RCC 7860 (cell line): ENCODE measurements at places on chromosomes 5 and 9.

DNA sequence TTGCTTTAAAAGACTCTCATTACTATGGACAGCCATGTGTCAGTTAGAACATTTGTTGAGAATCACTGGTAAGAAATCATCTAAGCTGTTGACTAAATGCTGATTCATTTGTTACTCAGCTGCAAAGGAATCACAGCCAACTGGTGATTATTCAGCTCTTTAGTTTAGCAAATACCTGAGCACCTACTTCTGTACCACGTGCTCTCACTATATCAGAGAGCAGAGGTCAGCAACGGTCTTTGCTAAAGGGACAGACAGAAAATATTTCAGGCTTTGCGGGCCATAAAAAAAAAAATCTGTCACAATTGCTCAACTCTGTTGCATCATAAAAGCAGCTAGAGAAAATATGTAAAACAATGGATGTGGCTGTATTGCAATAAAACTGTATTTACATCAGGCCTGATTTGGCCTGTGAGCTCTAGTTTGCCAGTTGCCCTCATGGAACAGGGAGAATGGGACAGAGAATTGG lies 377.6 kb downstream of the DNAH5 start:
- DNase-seq, result peak; percentile 100

DNA sequence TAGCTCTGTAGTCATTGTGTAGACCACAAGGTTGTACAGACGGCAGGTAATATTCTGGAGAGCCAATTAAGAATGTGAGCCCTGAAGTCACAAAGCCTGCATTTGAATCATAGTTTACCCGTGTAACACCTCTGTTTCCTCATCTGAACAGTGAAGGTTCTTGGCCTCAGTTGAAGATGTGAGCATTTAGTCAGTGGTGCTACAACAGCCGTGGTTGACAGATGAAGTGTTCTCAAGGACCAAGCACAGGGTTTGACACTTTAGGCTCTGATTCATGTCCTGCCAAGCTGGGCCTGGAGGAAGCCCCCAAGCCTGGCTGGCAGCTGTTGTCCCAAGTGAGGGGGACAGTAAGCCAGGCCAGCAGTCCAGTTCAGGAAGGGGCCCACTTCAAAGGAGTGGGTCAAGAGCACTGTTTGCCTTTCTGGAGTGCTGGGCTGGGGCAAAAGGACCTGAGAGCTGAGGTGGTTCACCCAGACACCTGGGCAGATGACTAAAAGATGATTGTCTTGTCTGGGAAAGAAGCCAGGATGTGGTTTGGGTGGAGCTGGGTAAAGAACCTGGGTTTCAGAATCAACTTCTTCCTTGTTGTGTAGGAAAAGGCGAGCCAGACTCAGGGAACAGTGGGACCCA lies 20.7 kb downstream of the FAXDC2 start:
- DNase-seq, result peak; percentile 26

GRCh38 chr5:122719991-122720746 lies 54.7 kb upstream of the SNX2 start:
- no peak for DNase-seq

DNA sequence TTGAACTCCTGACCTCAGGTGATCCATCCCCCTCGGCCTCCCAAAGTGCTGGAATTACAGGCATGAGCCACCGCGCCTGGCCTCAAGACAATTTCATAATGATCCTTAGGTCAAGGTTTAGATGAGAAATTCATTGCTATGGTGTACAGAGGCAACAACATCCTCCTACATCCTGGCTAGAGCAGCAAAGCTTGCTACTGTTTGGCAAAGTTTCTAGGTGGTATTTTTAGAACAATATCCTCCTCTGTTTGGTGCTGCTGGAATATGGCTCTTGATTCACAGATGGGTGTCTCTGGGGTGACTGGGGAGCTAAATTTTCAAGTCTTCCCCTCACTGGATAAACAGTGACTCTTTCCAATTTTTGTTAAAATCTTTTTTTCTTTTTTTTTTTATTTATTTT lies 30.6 kb downstream of the CRHBP start:
- no peak for DNase-seq

- no peak for DNase-seq
Observed at GRCh38 chr9:74946686-74947085, 6.0 kb downstream of the C9orf40 start.

GRCh38 chr9:120528829-120529228 lies 51.1 kb downstream of the CDK5RAP2 start:
- no peak for DNase-seq

GRCh38 chr9:129549684-129550083 lies 71.2 kb downstream of the C9orf50 start:
- no peak for DNase-seq

DNA sequence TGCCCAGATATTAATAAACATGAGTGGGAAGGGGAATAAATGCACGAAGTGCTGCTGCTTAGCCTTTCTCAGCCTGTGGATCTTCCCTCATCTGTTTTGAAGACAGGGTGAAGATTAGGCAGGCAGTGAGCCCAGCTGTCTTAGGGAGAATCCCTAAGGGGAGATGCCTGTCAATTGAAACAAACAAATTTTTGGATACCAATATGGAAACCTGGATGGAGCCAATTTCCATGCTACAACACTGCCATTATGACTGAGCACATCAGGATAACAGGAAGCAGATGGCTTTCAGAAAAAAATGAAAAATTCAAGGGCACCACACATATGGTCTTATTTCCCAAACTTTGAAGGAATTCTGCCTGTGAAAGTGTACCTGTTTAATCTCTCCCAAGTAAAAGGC lies 80.3 kb downstream of the HMHB1 start:
- DNase-seq, result no peak

- no peak for DNase-seq
Observed at GRCh38 chr5:135174315-135175096, 140.5 kb upstream of the PITX1 start.

DNA sequence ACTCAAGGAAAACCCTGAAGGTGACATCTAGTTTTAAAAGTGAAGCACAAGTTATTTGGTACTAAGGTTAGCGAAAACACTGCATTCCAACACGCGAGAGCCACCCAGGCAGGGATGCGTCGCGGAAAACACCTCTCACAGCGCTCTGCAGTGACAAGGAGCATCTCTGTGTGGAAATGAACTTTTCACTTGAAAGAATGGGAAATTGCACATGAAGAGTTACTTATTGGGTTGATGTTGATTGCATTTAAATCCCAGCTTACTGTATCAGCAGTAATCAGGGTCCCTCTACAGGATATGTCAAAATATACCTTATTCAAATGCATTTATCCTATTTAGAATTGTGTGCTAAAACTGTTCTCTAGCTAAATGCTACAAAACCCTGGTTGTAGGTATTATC lies 144.4 kb downstream of the BNC2 start:
- DNase-seq, result peak; percentile 42

GRCh38 chr5:21159510-21160059 lies 1171.6 kb upstream of the CDH18 start:
- DNase-seq, result no peak

- DNase-seq, result no peak
Observed at GRCh38 chr5:149740866-149741459, 10.9 kb downstream of the PPARGC1B start.

DNA sequence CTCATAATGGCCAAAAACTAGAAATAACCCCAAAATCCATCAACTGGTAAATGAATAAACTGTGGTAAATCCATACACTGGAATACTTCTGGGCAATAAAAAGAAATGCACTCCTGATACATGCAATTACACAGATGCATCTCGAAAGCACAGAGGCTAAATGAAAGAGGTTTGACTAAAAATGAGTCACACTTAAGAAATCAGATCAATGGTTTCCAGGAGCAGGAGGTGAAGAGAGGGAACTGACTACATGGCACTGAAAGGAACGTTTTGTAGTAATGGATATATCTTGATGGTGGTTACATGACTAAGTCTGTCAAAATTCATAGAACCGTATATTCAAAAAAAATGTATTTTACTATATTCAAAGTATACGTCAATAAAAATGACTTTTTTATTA lies 42.4 kb downstream of the STRBP start:
- no peak for DNase-seq

DNA sequence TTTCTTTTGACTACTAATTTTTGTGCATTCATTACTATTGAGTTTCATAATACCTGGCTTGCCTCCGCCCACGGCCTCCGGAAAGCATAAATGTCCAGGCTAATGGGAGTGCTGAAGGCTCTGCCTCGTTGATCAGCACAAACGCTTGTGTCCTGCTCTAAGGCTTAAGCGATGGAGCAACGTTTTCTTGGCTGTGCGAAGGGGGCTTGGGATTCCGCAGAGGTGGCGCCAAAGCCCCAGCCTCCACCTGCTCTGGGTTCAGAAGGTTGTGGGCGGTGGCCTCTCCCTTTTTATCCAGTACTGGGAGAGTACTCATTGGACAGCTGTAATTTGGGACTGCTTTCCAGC lies 19.7 kb downstream of the ANXA2R start:
- peak; percentile 50 for DNase-seq

DNA sequence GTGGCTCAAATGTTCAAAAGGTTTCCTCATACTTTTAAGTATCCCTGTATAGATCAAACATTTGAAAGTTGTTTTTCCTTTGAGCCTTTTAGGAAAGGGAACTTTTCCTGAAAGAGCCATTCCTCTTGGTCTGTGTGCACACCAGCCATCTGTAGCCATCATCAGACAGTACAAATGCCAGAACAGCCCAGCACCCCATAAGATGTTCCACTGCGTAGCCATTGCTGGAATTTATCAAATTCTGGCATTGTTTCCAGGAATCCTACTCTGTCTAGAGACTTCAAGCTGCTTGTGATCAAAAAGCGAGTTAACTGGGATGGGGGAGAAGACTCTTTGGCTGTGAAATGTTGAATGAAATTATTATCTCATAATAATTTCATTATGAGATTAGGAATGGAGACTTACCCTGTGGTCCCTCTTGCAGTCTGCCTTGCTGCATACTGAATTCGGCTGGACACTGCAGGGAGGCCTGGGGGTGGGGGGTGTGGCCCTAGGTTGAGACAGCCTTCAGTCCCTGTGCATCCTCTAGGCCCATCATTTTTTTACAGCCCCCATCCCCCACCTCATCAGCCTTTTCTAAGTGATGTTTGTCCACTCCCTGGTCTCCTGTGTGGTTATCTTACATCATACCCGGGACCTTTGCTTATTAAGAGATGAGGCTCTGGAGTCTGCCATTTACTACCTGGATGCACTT lies 99.8 kb downstream of the RALGPS1 start:
- no peak for DNase-seq

DNA sequence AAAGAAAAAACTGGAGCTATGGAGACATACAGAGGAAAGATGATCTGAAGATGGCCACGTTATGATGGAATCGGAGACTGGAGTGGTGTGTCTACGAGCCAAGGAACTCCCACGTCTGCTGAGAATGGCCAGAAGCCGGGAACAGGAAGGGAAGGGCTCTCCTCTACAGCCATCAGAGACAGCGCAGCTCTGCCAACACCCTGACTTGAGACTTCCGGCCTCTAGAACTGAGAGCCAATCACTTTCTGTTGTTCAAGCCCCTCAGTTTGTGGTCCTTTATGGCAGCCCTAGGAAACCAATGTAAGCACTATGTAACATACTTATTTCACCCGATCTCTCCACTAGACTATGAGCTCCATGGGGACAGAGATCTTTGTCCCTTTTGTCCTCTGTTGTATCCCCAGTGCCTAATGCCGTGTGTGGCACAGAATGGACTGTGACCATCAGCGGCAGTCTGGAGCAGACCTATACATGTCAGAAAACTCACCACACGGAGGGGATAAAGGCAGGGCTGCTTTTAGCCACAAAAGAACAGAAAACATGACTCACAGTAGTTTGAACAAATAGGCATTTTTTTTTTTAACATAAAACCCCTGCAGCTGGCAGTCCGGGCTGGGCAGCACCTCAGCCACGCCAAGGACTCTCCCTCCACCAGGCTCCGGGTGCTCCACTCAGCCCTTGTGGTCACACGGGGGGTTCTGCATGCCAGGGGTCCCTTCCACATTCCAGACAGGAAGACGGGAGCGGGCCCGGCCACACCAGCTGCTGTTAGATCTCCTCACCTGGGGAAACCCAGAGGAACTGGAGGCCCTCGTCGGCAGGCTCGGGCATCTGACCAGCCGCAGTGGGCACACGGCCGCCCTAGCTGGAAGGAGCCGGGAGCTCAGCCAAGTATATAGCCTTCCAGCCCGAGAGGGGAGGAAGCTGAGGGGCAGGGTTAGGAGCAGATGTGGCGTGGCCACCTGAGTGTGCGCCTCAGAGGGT lies 16.1 kb upstream of the MXD3 start:
- DNase-seq, result peak; percentile 74

GRCh38 chr9:136686534-136686793 lies 793 bp downstream of the AGPAT2 start:
- no peak for DNase-seq

GRCh38 chr5:58255970-58256369 lies 203.9 kb downstream of the PLK2 start:
- DNase-seq, result no peak

GRCh38 chr5:168076561-168076991 lies 214.9 kb upstream of the WWC1 start:
- DNase-seq, result no peak

GRCh38 chr9:97905228-97905627 lies 17.1 kb downstream of the TRMO start:
- no peak for DNase-seq

DNA sequence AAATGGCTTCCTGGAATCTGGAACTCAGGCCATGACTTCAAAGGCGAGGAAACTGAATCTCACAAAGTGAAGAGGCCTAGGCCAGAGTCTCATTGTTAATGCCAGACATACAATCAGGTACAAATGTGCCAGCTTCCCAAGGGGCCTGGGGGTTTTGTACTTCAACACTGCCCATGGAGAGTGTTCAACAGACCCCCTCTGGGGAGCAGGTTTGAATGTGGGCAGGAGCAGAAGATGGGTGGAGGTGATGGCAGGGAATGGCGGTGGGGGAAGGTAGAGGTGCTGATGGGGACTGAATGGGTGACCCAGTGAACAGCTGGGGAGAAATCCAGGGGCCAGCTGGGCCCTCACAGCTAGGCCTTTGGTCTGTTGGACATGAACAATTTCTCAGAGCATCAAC lies 12.0 kb downstream of the FOXI1 start:
- no peak for DNase-seq

- peak; percentile 90 for DNase-seq
Observed at GRCh38 chr9:5450359-5451091, at the start of gene CD274. TSS of gene CD274 (plus strand) at chr9:5450542. CDS start at chr9:5456114, 5,572 bp downstream.

- DNase-seq, result peak; percentile 28
Observed at GRCh38 chr5:137629646-137630045, 106.2 kb downstream of the KLHL3 start.

GRCh38 chr9:16417749-16418148 lies 452.7 kb downstream of the BNC2 start:
- DNase-seq, result no peak

GRCh38 chr9:18496256-18497000 lies 22.5 kb downstream of the ADAMTSL1 start:
- DNase-seq, result no peak

DNA sequence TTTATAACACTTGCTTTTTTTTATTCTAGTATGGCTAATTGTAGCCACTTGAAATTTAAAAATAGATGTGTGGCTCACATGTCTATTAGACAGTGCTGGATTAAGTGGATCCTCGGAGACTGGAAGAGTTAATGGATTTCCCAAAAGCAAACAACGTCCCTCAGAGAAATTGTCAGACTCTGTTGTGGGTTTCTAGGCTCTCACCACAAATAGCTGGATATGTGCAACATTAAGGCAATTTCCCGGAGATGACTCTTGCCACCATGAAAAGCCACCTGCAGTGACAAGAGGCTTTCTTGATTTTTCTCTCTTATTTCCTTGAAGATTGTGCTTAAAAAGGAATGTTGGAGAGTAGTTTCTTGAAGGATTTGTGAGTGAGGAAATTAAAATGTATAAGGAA lies 43.2 kb downstream of the TMEM167A start:
- no peak for DNase-seq

- peak; percentile 20 for DNase-seq
Observed at GRCh38 chr5:17157294-17157693, 60.1 kb upstream of the BASP1 start.

- DNase-seq, result no peak
Observed at GRCh38 chr9:111627260-111627963, 3.7 kb upstream of the DNAJC25 start.

GRCh38 chr5:128334010-128334716 lies 203.9 kb downstream of the FBN2 start:
- no peak for DNase-seq
